Stimulated activated CD4-positive, alpha-beta T cell treated with anti-CD3 and anti-CD28 coated beads, Interleukin-1b, Interleukin-23, amount 100 ng/mL, for 1 hour (primary cell): ENCODE measurements at places on chromosomes 5 and 9.

DNA sequence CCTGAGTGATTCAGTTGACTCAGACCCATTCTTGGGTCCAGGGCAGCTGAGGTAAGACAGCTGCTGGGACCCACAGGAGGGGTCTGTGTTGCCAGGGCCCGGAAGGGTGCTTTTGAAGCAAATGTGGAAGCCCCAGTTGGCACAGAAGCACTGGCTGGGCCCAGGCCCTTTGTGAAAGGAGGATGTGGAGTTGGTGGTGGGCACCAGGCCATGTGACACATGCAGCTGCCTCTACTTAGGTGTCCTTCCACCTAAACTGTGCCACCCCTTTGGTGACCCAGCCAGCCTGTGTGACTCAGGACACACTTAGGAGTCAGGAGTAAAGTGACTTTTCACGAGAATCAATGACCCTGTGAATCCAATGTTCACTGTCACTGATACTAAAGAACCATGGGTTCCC is 114.3 kb upstream of the SLC25A48 start:
- no peak for DNase-seq

DNA sequence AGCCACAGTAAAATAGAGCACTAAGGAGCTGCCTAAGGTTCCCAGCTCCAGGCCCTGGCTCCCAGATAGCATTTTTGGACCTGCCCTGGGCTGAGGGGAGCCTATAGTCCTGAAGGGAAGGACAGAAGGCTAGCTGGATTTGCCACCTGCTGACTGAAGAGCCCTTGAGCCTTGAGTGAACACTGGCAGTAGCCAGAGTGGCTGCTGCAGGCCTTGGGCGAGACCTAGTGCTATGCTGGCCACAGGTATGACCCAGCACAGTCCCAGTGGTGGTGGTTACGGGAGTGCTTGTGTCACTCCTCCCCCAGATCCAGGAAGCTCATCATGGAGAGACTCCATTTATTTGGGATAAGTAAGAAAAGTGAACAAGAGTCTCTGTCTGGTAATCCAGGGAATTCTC is 10.3 kb upstream of the STX17 start:
- no peak for DNase-seq

GRCh38 chr9:5842929-5843793 is 10.2 kb upstream of the ERMP1 start:
- no peak for DNase-seq

DNA sequence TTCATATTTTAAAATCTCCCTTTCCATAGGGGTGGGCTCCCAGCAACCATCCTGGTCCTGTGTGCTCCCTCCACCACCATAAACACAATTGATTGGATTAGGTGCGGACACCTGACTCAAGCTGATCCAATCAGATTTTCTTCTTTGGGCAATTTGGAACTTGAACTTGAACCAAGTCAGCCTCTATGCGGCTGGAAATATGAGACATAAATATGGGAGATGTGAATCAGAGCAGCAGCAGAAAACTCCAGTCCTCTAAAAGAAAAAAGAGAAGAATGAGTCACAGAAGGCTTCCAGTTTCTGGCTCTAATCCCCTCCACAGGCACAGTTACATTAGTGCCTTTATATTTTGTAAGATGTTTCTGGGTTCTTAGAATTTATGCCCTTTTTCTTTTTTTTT is 306.6 kb downstream of the MLLT3 start:
- DNase-seq = no peak

DNA sequence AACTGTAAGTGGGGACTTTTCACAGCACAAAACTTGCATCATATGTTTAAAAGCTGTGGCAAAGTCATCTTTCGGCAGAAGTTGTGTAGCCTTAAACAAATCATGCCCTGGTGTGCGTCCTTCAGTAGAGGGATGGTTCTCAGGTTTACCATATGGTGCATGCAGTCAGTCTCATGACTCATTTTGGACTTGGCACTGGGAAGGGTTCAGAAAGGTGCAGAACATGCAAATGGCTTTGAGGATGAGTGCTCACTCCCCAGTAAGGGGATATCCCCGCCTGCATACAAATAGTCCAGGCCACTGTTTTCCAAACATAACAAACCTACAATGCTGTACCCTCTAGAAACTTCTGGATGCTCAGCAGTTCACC is 260.3 kb downstream of the NDUFS4 start:
- no peak for DNase-seq

GRCh38 chr5:136992796-136993489 is 506.2 kb downstream of the SPOCK1 start:
- DNase-seq = no peak

- no peak for DNase-seq
These were observed 3.6 kb upstream of the SLC25A48 start for GRCh38 chr5:135830876-135831275.

GRCh38 chr5:131630208-131630962 is 4.6 kb downstream of the RAPGEF6 start:
- DNase-seq = no peak

DNA sequence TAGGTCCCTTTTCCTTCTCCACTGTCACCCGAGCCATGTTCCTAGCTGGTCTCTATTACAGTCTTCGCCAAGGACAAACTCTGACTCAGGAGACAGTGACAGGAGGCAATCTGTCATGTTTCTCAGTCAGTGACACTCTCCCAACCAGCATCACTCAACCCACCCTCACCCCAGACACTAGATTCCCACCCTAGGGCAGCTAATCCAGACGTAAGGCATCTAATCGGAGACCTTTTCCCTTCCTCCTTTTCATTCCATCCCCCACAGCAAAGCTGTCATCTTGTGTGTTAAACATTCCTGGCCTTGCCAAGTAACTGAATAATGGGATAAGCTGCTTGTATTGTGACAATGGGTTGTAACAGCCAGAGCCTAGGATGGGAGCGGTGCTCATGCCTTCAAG is 95.2 kb downstream of the SNX18 start:
- DNase-seq = no peak

- DNase-seq = no peak
These were observed 22.8 kb upstream of the PANK3 start for GRCh38 chr5:168601972-168602371.

- no peak for DNase-seq
These were observed 60.2 kb downstream of the SMIM23 start for GRCh38 chr5:171845857-171846256.

DNA sequence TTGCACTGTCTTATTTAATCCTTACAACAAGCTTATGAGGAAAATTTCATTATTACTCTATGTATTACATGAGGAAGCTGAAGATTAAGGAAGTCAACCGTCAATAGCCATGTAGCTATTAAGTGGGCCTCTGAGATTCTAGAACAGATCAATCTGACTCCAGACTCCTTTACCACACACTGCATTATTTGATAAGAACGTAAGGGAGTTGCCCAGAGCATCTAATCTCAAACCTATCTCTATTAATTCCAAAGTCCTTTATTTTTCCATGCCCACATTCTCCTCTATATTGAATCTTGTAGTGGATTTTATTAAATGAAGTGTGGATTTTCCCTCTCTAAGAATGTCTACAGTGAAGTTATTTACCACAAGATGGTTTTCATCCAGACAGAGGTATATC is 118.2 kb upstream of the MTAP start:
- DNase-seq = no peak

GRCh38 chr9:113446323-113446740 is 17.2 kb upstream of the RGS3 start:
- DNase-seq = no peak

DNA sequence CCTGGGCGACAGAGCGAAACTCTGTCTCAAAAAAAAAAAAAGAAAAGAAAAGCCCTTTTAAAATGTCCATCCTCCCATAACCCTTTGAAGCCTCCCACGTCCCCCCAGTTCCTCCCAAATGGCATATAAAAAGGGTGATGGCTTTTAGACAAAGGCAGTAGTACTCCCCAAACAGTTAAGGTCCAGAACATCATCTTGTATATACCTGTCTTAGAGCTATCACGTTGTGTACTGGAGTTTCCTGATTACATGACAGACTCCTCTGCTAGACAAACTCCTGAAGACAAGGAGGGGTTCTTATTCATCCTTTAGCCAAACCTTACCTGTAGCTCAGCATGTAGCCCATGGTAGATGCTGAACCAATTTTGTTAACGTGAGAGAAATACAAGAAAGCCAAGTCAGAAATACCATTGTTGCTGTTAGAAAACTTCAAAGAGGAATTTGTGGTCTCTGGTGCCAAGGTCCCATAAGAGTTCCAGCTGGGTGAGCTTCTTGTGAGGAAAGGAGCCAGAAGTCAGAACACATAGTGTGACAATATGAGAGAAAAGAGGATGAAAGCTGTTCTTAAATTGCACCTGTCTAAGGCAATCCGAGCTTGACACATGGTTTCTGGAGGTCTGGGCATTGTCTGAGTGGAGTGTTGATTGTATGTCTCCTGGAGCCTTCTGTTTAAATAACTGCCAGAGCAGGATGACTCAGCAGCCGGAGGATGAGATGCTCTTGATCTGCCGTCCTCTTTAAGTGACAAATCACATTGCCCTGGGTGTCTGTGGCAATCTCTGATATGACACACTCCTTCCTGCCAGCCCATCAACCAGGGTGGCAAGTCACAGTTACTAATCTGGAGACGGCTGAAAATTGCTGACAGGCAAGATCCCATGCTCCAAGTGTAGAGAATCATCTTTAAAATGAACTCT is 69.1 kb downstream of the ARRDC3 start:
- peak; percentile 47 for DNase-seq

GRCh38 chr5:2300421-2300820 is 417.7 kb upstream of the IRX4 start:
- DNase-seq = no peak

DNA sequence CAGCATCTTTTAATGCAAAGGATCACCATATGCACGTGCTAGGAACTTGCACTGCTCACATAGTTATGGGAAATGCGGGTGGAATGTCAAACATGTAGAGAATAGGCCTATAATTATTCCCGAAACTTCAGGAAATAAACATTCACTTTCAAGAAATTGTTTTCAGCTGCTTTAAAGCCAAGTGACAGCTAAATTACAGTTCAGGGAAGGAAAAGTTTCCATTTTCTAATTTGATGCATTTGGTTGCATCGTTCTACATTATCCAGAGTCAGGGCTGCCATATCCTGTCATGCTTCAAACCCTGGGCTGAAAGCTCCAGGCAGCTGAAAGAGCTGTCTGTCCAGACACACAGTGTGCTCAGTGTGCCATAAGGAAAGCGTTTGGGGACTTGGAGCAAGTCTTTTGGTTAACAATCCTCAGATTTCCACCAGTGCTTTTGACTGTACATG is 518.1 kb downstream of the CSNK1G3 start:
- no peak for DNase-seq

- DNase-seq = no peak
These were observed 8.8 kb upstream of the CDK7 start for GRCh38 chr5:69225860-69226259.

- no peak for DNase-seq
These were observed 311.9 kb upstream of the TLE4 start for GRCh38 chr9:79259858-79260257.
